ENCODE measurements at places on chromosomes 1 and 21. TPM values are rescaled to one million over a fixed set of nuclear protein-coding genes. Genes with fewer than 3 reads are reported as not detected.

Gene C1QC
- total RNA-seq: 83.0 TPM

Gene EPHX1
- total RNA-seq: 9.3 TPM

Gene UTS2
- total RNA-seq: 1.1 TPM

- H3K36me3 ChIP-seq: no peaks in the 10 kb centered on the region
- no peak for DNase-seq
- H3K27ac ChIP-seq: no peak overlapping the region
Observed at GRCh38 chr1:28441674-28442073, 64.2 kb upstream of the RCC1 start.

DNA sequence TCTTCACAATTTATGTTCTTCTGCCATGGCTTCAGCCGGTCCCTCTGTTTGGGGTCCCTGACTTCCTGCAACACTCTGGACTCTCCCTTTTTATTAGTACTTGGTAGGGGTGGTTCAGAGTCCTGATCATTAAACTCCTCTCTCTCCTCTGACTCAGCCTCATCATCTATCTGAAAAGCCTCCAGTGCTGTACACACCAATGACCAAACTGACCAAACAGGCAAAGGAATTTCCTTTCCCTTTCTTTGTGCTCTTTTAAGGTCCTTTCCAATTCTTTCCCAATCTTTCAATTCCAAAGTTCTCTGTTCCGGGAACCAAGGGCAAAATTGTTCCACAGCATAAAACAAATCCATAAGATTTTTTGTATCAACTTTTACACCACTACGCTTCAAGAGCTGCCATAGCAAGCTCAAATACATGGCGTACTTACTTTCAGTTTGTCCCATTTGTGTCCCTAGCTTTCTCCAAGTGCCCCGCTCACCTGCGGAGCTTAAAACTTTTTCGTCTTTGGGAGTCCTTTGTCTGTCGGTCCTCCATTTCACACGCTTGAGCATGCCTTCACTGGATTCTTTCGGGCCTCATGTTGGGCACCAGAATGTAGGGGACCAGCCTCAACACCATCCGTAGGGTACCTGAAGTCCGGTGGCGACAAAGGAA lies 9.6 kb downstream of the DAP3 start:
- peaks cover 4% of the 10 kb centered on the region for H3K4me1 ChIP-seq
- DNase-seq: no peak
- H3K36me3 ChIP-seq: peaks cover 2% of the 10 kb centered on the region
- no peaks in the 10 kb centered on the region for H3K27me3 ChIP-seq
- no peak overlapping the region for H3K27ac ChIP-seq
- no peak overlapping the region for H3K4me3 ChIP-seq

DNA sequence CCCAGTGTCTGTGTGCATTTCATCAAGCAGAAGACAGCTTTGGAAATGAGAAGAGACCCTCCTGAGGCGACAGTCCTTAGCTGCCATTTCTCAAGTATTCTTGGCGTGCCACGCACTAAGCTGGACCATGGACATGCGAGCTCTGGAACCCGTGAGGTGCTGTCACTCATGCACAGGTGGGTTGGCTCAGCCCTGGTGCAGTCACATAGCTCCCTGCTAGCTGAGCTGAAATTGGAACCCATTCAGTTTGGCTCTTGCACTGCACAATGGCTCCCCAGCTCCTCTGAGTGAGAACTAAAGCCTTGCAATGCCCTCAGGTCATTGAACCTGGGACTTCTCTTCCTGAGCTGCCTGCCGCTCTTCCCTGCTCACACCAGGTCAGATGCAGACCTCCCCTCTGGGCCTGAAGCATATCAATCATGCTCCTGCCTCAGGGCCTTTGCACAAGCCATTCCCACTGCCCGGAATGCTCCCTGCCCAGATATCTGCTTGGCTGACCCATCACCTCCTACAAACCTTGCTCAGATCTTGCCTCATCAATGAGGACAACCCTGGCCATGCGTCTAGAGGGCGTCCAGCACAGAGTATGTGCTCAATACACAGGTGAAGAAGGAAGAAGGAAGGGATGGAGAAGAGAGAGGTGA lies 6.3 kb upstream of the SRARP start:
- no peak overlapping the region for H3K27ac ChIP-seq
- no peak overlapping the region for H3K4me3 ChIP-seq
- no peaks in the 10 kb centered on the region for H3K4me1 ChIP-seq

- H3K36me3 ChIP-seq: peaks cover 25% of the 10 kb centered on the region
- no peak overlapping the region for H3K27ac ChIP-seq
- H3K27me3 ChIP-seq: no peaks in the 10 kb centered on the region
- no peak for DNase-seq
- no peaks in the 10 kb centered on the region for H3K4me1 ChIP-seq
Observed at GRCh38 chr1:24909388-24909898, 20.6 kb downstream of the RUNX3 start.

GRCh38 chr1:90394247-90394646 lies 322.9 kb downstream of the BARHL2 start:
- no peaks in the 10 kb centered on the region for H3K4me1 ChIP-seq
- no peak for DNase-seq
- no peaks in the 10 kb centered on the region for H3K27me3 ChIP-seq
- H3K36me3 ChIP-seq: no peaks in the 10 kb centered on the region
- no peak overlapping the region for H3K27ac ChIP-seq

DNA sequence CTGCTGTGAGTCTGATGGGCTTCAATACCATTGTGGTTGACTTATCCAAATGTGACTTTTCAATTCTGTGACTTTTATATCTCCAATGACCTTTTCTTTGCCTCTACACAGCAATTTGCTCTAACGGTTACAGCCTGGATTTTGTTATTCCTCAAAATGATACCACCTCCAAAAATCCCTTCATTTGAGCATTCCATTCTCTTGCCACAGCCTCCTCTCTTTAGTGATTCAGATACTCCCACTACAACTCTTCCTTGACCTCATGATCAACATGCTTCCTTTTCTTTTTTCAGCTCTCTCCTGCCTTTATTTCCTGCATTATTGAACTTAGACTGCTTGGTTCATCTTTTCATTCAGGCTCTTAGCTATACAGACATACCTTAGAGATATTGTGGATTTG lies 16.6 kb upstream of the IL19 start:
- H3K4me3 ChIP-seq: no peak overlapping the region
- H3K36me3 ChIP-seq: no peaks in the 10 kb centered on the region
- no peaks in the 10 kb centered on the region for H3K27me3 ChIP-seq
- H3K27ac ChIP-seq: no peak overlapping the region
- no peak for DNase-seq

Data from thymus (tissue), 14 donors.